ENCODE measurements at places on chromosomes 16 and 17.

DNA sequence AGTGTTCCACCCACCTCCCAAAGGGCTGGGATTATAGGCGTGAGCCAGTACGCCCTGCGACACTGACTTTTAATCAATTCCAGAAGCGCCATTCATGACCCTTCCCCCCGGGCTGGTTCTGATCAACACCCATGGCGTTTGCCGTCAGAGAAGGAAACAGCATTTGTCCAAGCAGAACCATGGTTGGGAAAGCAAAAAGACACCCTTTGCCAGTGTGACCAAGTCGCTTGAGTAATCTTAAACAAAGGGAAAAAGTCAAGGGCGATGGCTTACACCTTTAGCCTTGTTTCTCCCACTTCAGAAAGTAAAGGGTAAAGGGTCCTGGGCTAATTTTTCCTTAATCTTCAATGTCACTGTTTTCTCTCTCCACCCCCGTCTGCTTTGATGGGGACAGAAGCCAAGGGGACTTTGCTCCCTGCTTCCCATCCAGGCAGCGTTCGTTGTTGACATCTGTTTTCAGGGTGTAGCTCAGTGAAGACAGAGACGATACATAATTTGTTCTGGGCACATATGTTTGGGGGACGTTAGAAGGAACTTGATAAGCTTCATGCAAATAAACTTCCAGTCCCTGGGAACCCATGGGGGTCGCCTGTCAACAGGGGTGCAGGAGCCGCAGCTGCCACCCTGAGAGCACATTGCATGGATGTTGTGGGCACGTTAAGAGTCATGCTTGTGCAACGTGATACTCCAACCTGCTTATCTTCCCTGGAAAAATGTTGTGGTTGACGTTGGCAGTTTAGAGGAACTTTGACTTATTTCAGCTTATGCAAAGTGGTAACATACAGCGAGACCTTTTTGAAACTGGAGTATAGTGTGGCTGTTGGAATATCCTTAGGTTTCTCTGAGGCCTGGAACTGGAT lies 50.6 kb upstream of the TANGO6 start:
- peak; percentile 25 for DNase-seq

DNA sequence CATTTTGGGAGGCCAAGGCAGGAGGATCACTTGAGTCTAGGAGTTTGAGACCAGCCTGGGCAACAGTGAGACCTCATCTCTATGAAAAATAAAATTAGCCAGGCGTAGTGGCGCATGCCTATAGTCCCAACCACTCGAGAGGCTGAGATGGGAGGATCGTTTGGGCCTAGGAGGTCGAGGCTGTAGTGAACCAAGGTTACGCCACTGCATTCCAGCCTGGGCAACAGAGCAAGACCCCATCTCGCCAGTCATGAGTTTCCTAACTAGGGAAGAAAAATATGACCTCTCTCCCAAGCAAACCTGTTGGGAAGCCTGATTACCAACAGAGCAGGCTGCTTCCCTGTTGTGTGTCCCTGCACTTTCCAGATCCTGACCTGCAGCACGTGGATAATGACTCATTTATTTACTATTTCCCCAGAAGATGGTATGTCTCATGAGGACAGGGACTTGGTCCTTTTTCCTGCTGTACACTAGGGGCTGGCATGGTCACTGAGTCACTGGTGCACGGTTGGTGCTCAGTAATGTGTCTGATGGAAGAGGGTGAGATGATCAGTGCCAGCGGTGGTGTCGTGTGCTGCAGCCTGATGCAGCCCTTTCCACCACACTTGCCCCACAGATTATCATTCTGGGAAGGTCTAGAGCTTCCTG lies 30.8 kb downstream of the NMT1 start:
- no peak for DNase-seq

- DNase-seq, result no peak
These were observed 170.4 kb downstream of the SNX29 start for GRCh38 chr16:12146966-12147365.

- no peak for DNase-seq
These were observed 38.5 kb upstream of the CNEP1R1 start for GRCh38 chr16:49986351-49987124.

- DNase-seq, result no peak
These were observed 27.7 kb upstream of the AKTIP start for GRCh38 chr16:53530741-53531140.

DNA sequence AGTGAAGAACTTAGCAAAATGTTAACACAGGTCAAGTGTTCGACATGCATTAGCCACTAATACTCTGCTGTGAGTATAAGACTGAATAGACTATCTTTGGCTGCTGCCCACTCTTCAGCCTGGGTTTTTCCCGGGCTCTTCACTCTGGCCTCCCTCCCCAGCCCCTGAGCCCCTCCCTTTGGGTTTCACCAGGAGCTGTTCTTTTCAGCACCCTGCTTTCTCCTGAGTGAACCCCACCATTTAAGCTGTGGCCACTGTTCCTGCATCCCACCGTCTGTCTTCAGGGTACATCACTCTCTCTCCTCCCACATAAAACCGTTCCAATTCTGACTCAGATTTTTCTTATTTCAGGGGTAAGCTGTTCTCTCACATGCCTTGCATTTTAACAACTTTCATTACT lies 92.0 kb upstream of the ASIC2 start:
- DNase-seq, result peak; percentile 13

GRCh38 chr17:27804113-27804512 lies 3.8 kb upstream of the NOS2 start:
- DNase-seq, result no peak

GRCh38 chr16:70740914-70741782 lies 55.3 kb upstream of the MTSS2 start:
- DNase-seq, result peak; percentile 40

DNA sequence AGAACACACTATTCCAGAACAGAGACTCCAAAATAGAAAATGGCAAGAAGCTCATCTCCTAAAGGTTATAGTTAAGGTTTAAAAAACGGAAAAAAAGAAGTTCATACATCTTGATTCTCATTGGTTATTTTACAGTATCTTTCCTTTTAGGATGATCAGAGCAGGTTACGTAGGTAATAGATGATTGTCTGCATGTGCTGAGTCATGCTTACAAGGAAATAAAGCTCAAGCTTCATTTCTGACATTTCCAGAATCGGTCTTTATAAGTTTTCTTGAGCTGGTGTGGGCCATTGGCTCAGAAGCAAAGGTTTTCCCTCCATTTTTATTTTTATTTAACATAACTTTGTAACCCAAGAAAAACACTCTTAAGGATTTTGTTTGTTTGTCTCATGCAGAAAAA lies 1030.3 kb upstream of the CDH8 start:
- DNase-seq, result no peak

GRCh38 chr17:38861399-38861843 lies 7.9 kb upstream of the RPL23 start:
- no peak for DNase-seq

DNA sequence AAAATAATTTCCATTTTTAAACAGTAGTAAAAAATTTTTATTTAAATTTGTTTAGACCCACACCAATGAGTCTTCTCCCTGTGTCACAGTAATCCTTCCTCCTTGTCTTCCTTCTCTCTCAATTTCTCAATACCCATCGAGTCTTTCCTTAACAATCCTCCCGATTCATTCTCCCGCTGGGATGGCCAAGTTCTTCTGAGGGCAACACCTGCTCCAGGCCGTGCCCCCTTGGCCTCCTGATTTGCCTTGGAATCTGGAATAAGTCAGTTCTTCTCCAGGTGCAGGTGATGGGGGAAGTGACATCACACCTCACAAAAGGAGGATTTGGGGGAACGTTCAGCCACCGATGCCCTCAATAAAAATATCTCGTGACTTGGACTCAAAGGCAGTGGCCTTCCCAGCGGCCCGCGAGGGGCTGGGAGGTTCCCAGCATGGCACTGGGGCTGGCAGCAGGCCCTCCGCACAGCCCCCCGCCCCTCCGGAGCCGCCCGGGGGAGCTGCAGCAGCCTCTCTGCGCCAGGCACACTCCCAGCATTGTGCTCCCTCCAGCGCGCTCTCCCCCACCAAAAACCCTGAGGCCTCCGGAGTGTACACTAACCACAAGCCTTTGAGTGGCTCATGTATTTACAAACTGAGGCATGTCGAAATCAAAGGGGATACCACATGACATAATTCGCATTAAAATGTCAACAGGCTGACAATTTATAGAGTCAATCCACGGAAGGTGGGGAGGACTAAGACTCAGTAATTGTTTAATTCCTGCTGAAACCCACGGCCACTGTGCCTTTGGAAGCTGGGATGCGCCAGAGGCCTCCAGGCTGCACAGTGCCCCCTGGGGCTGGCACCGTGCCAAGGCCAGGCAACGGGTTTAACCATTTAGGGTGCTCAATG lies 120.5 kb downstream of the ZFHX3 start:
- DNase-seq, result peak; percentile 57

- no peak for DNase-seq
These were observed 279.9 kb downstream of the IRX3 start for GRCh38 chr16:54006693-54007092.

DNA sequence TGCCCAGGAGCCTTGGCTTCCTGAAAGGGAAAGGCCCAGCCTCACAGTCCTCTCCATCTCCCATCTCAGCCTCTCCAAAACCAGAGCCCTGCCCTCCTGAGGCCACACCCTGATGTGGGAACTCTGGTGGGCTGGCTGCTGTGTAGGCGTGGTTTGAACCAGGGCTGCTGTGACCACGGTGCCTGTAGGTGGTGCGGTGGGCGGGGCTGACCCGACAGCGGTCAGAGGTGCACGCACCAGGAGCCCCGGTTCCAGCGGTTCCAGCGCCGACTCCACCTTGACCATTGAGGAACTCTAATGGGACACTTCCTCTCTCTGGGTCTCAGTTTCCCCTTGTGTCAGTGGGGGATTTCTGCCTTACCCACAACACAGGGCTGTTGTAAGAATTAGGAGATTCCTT lies 2.4 kb downstream of the RAP1GAP2 start:
- DNase-seq, result no peak

- DNase-seq, result peak; percentile 60
These were observed 12.7 kb upstream of the FAM20A start for GRCh38 chr17:68613739-68614298.

- DNase-seq, result no peak
These were observed 181.4 kb downstream of the MAF start for GRCh38 chr16:79419148-79419547.

All from common myeloid progenitor, CD34-positive (primary cell).